ENCODE measurements at places on chromosomes 11 and 22. TPM values are rescaled to one million over a fixed set of nuclear protein-coding genes. Genes with fewer than 3 reads are reported as not detected.

Gene MIOX
- not detected for total RNA-seq

Gene PAMR1
- total RNA-seq = not detected

Gene SPDYC
- not detected for total RNA-seq

Gene SLC22A9
- total RNA-seq = not detected

Gene PHOX2A
- not detected for total RNA-seq

Gene SCT
- total RNA-seq = not detected

Gene SPON1
- not detected for total RNA-seq

Gene PATE2
- not detected for total RNA-seq

Gene CDC42EP1
- total RNA-seq = 25.8 TPM

Gene SERPING1
- 1.2 TPM for total RNA-seq

Gene SNX32
- total RNA-seq = not detected

Gene MYBPC3
- total RNA-seq = 0.05 TPM

Gene NAALAD2
- not detected for total RNA-seq

Gene DDI1
- total RNA-seq = not detected

Gene ATXN10
- total RNA-seq = 103 TPM

Gene OTOG
- not detected for total RNA-seq

Gene LAYN
- 4.9 TPM for total RNA-seq

Gene RAB39A
- total RNA-seq = 0.59 TPM

Gene YAP1
- 65.6 TPM for total RNA-seq

Gene MUC5B
- 2.7 TPM for total RNA-seq

Gene C11orf16
- not detected for total RNA-seq

Gene LRRC74B
- total RNA-seq = not detected

Gene CASP5
- total RNA-seq = not detected

Gene TRPC6
- total RNA-seq = 0.79 TPM

Gene FOLH1
- not detected for total RNA-seq

Gene HEPN1
- total RNA-seq = not detected

Gene FREY1
- 0.96 TPM for total RNA-seq

Gene OR51E1
- total RNA-seq = not detected

Gene PGM2L1
- 10.4 TPM for total RNA-seq

Gene SHANK3
- 4.1 TPM for total RNA-seq

Gene KCNJ4
- total RNA-seq = 0.46 TPM

Gene INS
- total RNA-seq = not detected

Gene KRTAP5-11
- total RNA-seq = not detected

Gene SLC1A2
- 0.01 TPM for total RNA-seq

Gene PRCP
- 48.6 TPM for total RNA-seq

Gene RFPL2
- 0.13 TPM for total RNA-seq

Gene TRIM49C
- total RNA-seq = not detected

Gene BDNF
- total RNA-seq = 6.3 TPM

Gene REXO2
- total RNA-seq = 109 TPM

Gene TTC38
- total RNA-seq = 12.4 TPM

Gene TTLL1
- total RNA-seq = 1.9 TPM

Gene PANX2
- total RNA-seq = 4.8 TPM

Gene PKP3
- total RNA-seq = 38.6 TPM

Gene RIC8A
- 123 TPM for total RNA-seq

Gene SPECC1L
- 12.8 TPM for total RNA-seq

Gene OR52N4
- total RNA-seq = not detected

Gene TCN1
- total RNA-seq = 0.20 TPM

Gene SYT8
- 0.42 TPM for total RNA-seq

Gene GLB1L2
- 1.4 TPM for total RNA-seq

Gene MIF
- 904 TPM for total RNA-seq

Gene ST14
- 0.30 TPM for total RNA-seq
